ENCODE measurements at places on chromosomes 3 and 15.

DNA sequence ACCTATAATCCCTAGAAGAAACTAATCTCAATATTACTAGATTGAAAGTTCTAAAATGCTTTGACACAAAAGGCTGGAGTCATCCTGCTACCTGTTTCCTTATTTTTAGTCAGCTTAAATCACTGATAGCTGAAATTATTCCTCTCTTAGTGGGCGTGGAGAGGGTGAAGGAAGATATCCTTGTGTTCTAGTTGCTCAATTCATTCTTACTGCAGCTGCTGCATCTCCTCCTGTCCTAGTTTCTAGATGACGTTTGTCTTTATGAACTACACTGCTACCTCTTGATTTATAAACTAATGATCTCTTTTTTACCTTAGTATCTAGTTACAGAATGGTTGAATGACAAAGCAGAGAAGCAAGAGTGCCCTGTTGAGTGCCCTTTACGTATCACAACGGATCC is 50.7 kb downstream of the SETD5 start:
- no peak for DNase-seq

DNA sequence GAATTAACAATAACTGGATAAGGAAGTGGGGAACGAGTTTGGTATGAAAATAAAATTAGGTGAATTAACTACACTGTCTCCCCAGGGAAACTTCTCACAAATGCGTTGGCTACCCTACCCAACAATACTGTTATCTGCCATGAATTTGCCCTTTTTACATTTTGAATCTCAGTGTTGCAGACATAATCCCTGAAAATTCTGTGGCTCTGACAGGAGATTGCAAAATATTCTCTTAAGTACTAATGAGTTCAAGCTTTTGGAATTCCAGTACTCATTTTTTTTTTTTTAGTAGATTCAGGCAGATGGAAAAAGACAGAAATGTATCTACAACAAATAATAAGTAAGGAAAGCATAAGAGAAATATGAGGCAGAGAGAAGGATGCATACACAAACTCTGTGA is 332.6 kb downstream of the LSAMP start:
- no peak for DNase-seq

DNA sequence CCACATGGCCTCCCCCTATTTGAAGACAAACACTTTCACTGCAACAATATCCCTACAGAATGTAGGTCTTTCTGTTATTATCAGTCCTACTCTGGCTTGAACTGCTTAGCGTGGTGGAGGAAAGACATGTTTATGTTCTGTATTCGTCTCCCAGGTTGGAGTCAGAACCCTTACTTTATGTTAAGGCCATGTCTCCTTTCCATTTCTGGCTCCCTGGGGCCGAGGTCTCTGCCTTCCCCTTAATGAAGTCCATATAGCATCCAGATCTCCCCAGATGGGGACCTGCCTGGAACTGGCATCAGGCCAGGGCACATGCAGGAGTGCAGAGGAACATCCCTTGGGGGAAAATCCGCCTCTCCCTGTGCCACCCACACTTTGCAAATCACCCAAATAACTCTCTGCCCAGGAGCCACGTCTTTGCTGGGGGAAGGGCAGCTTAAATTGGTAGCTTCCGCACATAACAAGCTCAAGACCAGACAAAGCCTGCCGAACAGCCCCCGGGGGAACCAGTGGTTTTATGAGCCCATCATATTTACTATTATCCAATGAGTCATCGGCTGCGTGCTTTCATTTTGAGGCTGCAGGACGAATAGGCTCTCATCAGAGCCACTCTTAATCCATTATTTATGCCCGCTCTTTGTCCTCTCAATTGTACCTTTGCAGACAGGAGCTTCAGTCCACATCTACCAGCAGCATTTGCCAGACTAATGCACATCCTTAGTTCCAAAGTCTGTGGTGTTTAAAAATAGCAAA is 237.0 kb downstream of the UACA start:
- DNase-seq = no peak

GRCh38 chr15:91784973-91785709 is 68.4 kb upstream of the SLCO3A1 start:
- DNase-seq = no peak

Measured in WERI-Rb-1 (cell line).